ENCODE measurements at places on chromosomes 1 and 21. TPM values are rescaled to one million over a fixed set of nuclear protein-coding genes. Genes with fewer than 3 reads are reported as not detected.

DNA sequence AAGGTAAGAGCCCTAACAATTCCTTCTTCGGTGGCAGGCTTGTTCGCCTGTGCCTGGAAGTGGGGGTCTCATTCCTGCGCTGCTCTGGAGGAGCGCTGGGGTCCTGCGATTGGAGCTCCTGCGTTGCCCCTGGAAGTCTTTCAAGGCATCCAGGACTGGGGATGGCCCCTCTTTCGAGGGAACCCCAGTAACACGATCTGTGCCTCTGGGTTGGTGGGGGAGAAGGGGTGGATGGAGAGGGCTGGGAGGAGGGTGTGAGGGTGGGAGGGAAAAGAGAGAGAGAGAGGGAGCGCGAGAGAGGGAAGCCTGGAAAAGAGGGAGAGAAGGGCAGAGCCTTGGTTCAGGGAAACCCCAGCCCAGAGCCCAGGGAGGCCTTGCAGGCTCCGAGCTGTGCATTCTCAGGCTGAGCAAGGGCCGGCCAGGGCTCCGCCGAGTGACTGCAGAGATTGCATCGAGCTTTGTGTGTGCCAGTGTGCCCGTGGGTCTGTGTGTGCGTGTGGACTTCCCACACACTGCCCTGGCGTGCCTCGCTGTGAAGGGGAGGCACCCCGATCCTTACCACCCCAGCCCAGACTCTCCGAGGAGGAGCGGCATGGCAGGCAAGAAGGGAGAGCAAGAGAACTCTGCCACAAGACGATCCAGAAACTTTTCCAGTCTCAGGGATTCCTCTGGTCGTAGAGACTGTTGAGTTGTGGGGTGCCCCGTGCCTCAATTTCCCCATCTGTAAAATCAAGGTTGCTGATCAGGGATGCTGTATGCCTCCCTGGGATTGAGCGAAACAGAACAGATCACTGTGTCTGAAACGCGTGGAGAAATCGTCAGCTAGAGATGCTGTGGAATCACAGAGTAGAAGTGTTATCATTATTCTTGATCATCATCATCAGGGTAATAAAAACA is 619 bp downstream of the BCL9 start:
- no peak for DNase-seq

GRCh38 chr1:170267317-170267716 is 121.6 kb downstream of the NTMT2 start:
- DNase-seq: no peak

DNA sequence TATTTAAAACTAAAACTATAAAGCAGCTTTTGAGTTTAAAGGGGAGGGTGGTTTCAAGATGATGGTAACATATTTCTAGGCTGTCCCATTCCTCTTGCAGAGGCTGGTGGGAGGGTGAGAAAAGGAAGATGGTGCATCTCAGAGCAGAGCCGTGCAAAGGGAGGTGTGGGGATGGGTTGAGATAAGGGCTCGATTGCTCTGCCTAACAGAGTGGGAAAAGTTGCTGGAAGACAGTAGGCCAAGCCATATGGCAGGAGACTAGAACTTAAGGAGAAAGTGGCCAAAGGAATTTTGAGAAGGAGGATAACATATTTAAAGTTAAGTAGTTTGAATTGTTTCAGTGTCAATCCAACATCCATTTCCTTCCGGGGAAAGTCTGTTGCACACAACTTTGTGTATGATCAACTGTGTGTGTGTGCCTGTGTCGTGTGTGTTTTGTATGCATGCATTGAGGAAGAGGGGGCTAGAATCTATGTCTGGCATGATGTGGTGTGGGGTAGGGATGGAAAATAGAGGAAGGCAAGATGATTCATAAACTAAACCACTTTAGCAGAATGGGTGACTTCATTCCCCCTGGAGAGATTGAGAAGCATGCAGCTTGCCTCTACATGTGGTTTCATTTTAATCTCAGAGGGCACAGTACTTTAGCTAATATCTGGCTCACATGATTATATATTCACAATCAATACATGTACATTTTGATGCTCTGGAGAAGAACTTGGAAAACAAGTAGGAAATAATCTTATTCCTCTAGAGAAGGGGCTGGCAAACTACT is 145.0 kb upstream of the DNAH14 start:
- no peak for DNase-seq

GRCh38 chr21:33968080-33968994 is 52.7 kb upstream of the ATP5PO start:
- DNase-seq: no peak

GRCh38 chr1:233211595-233211994 is 83.9 kb downstream of the PCNX2 start:
- no peak for DNase-seq

DNA sequence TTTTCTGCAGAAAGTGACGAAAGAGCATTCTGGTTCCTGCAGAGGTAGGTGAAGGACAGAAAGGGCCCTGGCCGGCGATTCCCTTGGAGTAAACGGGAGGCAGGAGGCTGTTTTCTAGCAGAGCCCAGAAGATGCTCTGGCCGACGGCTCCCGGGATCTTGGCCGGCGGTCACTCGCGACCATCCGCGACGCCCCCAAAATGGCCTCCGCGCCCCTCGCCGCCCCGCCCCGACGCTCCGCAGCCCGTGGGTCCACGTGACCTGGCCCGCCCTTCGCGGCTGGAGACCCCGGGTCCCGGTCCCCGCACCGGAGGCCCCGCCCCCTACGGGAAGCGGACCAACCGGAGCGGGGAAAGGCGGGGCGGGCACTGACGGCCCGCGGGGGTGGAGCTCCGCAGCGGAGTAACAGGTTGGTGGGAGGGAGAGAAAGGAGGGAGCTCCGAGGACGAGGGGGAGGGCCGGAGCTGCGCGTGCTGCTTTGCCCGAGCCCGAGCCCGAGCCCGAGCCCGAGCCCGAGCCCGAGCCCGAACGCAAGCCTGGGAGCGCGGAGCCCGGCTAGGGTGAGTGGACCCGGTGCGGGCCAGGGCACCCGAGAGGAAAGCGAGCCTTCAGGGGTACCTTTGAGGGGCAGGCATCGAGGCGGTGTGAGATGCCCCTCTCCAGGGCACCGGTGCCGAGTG is at the start of gene CGN:
CGN (plus strand) TSS at position 431 of the 679 bp plus-strand sequence. CDS start 7,133 bp downstream, outside the sequence.
- peak; percentile 93 for DNase-seq

DNA sequence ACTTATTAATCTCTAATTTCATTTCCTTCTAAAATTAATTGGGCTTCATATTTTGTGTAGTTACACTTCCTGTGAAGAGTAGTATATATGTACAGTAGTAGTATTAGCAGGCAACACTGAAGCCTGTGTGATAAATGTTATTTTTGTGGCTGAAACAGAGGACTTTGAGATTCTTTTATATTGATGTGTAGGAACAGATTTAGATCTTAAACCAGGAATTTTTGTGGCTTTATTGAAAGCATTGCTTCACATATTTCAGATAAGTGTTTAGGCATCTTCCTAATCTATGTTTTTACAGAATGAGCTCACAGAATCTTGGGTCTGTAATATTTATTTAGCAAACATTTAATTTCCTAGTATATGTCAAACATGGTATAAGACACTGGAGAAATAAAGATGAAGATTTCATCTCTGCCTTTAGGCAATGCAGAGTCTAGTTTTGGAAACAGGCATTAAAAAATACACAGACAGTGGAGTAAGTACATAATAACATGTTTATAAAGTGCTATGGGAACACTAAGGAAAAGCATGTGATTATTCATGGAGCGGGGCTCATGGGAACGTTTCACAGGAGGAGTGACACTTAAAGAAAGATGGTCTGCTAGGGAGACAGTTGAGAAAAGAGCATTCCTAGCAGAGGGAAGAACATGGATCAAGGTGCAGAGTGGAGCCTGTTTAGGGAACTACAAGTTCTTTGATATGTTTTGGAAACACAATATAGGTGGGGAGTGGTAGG is 52.7 kb downstream of the MIGA1 start:
- no peak for DNase-seq

DNA sequence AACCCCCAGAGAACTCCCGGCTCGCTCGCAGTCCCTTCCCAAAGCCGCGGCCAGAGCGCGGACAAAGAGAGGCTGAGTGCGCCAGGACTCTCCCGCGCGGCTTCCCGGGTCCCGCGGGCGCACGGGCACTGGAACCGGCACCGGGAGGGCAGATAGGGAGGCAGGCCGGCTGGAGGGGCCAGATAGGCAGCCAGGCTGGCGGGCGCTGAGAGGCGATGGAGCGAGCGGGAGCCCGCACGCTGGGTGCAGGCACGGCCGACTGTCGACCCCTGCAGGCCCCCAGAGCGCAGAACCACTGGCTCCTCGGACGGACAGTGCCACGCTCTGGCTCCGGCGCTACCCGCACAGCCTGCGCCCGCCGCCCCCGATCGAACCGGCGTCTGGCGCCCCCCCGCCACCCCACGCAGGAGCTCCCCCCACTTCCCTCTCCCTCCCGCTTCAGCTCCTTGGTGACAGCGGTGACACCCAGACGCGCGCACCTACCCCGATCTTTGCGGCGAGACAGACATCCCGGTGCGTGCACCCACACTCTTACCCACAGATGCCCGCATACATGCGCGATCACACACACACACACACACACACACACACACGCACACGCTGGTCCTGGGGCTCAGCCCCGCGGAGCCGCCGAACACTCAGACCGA is 534 bp downstream of the SLC6A9 start:
- DNase-seq: peak; percentile 79

- DNase-seq: no peak
Observed at GRCh38 chr1:53627666-53628065, 111.3 kb downstream of the GLIS1 start.

DNA sequence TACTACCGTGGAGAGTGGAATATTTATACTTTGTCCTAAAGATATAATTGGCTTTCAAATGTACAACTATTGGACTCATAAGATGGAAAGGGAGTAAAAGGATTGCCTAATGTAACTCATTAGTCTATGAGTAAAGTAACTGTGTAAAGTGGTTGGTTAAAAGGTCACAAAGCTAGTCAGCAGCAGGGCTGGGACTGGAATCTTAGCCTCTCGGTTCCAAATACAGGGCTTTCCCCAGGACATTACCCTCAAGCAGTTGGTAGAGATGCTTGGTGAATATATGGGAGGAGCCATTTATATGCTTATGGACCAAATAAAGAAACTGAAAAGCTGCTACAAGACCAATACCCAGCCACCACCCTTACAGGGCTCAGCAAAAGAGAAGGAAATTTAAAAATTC is 283.7 kb downstream of the HLX start:
- DNase-seq: no peak

GRCh38 chr1:215612391-215612790 is 45.3 kb downstream of the KCTD3 start:
- DNase-seq: no peak

GRCh38 chr1:167270349-167271092 is 49.8 kb downstream of the POU2F1 start:
- DNase-seq: no peak

GRCh38 chr1:101898137-101898536 is 98.6 kb downstream of the OLFM3 start:
- no peak for DNase-seq

DNA sequence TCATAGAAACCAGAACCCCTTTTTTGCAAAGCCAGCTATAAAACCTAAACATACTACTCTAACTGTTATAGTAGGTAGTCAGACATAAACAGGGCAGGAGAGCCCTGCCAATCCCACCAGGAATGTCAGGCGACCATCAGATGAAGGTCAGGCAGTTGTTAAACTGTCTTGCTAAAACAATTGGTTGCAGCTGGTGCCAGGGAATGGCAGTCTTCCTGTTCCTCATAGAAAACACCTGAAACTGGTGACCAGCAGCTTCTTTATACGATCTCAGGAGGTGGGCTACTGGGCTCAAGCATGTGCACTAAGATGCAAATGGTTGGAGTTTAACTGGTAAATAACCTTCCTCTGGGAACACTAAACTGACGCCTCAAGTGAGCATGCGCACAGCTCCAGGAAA is 224.1 kb downstream of the COL11A1 start:
- DNase-seq: no peak

GRCh38 chr1:98417820-98418219 is 243.7 kb upstream of the SNX7 start:
- no peak for DNase-seq

DNA sequence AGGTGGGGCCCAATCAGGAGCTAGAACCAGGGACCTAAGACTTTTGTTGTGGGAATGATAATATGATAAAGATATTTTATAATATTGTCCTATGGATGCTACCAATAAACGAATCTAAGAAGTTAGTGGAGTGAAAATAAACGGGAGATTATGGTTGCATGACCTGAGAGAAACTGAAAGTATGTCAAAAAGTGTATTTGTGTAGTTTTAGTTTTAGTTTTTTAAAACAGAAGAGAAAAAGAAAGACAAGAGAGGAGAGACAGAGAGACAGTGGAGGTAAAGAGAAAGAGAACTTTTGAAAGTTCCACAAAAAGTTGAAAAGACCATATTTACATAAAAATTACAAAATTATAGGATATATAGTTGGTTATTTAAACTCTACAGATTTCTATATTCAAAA is 64.1 kb upstream of the TMPRSS15 start:
- DNase-seq: no peak

DNA sequence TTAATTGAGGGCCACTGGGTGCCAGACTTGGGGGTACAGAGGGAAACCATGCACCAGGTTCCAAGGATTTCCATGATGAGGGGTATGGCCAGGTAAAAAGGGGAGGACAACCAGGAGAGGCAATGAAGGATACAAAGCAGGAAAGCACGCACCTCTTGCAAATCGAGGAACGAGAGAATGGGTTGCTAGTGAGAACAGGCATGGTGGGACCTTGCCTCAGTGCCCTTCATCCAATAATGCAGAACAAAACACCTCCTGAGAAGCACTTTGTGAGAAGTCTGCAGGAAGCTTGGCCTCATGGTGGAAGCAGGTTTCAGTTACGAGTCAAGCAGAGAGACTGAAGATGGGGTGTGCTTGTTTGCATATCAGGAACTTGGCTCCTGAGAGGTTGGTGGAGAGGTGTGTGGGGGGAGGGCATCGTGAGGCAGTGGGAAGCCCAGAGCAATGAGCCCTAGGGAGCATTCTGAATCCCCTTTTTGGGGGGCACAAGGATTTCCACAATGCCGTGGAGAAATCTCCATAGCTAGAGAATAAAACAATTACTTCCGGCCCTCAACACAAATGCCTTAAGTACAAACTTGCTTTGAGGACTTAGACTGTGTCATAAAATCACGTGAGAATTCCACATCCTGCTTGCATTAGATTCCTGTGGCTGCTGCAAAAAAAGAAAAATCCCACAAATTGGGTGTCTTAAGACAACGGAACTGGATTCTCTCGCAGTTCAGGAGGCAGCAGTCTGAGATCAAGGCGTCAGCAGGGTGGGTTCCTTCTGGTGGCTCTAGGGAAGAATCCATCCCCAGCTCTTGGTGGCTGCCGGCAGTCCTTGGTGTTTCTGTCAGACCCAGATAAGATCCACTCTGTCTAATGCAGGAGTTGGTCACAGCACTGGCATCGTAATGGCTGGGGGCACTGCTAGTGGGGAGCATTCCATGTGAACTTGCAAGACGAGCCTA is 54.9 kb upstream of the BACE2 start:
- DNase-seq: no peak

- DNase-seq: no peak
Observed at GRCh38 chr1:20358761-20359263, 68.1 kb downstream of the VWA5B1 start.

NFASC gene
- total RNA-seq: 27.3 TPM

C8B gene
- total RNA-seq: not detected

STYXL2 gene
- 0.41 TPM for total RNA-seq

AVPR1B gene
- not detected for total RNA-seq

RGS7 gene
- total RNA-seq: 20.0 TPM

GUCA2B gene
- total RNA-seq: not detected

TMPRSS3 gene
- not detected for total RNA-seq

CLCA4 gene
- not detected for total RNA-seq

LORICRIN gene
- not detected for total RNA-seq
